ENCODE measurements at places on chromosomes 1 and 21.
A peak's percentile ranks its signal among the peaks of the same experiment; 100 is the strongest.

- no peak for DNase-seq
Measured at GRCh38 chr1:83029050-83029449, 969.9 kb downstream of the TTLL7 start.

DNA sequence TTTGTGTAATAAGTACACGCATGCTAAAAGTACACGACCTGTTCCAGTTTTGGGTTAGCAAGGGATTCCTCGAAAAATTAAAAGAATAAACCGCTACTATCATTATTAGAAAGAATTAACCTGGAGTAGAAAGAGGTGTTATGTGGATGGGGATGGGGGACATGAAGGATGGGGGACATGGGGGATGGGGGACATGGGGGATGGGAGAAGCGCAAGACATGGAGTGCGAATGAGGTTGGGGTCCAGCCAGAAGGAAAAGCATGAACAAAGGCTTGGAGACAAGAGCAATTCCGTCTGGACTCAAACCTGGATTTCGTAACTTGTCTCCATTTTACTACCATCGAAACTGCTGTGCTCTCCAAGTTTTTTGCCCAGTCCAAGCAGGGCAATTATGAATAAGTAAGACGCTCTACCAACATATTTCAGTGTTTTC, 591 bp upstream of the KDM1A start:
- no peak for DNase-seq

DNA sequence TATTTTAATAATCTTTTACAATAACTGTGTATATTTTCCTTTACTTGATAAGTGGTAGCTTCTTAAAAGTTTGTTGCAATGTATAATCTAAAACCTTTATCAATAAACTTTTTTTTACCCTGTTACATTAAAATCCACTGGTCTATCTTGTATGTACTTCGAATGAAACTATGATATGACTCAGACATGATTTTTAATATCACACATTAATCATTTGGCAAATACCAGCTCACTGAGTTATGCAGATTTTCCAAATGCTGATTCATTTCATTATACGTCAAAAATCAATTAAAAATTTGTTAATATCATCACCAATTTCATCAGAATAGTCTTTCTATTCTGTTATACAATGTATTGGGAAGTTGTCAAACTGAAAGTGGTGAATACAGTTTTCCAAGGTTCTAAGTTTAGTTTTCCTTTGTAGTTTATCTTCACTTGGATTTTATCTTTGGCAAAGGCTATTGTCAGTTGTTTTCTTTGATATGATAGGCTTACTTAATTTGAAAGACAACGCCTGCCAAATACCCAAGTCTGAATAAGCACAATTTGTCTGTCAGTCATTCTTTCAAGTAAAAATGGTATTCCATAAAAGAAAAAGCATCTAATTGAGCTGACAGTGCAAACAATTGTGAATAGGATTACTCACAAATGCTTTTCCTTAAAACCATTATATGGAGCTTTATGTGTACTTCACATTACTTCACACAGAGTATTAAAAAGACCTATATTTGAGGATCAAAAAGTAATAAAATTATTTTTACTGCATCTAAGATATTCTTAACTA, 127.0 kb downstream of the NME7 start:
- DNase-seq = no peak

- no peak for DNase-seq
Measured at GRCh38 chr1:8986814-8987190, 39.4 kb downstream of the SLC2A7 start.

DNA sequence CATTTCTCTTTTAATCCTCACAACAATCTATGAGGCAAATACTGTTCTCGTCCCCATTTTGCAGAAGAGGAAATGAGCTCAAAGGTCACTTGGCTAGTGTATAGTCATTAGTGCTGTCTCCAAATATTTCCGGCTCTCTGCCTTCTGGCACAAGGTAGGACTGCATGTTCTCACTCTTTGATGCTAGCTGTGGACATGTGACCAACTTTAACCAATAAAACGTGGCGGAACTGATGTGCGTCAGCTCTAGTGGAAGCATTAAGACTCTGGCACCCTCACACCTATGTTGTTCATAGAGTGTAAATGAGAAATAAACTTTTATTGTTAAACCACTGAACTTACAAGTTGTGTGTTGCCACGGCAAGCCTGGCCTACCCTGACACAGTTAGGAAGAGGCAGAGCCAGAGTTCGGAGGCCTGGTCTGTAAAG, 5.0 kb upstream of the KIF21B start:
- no peak for DNase-seq

DNA sequence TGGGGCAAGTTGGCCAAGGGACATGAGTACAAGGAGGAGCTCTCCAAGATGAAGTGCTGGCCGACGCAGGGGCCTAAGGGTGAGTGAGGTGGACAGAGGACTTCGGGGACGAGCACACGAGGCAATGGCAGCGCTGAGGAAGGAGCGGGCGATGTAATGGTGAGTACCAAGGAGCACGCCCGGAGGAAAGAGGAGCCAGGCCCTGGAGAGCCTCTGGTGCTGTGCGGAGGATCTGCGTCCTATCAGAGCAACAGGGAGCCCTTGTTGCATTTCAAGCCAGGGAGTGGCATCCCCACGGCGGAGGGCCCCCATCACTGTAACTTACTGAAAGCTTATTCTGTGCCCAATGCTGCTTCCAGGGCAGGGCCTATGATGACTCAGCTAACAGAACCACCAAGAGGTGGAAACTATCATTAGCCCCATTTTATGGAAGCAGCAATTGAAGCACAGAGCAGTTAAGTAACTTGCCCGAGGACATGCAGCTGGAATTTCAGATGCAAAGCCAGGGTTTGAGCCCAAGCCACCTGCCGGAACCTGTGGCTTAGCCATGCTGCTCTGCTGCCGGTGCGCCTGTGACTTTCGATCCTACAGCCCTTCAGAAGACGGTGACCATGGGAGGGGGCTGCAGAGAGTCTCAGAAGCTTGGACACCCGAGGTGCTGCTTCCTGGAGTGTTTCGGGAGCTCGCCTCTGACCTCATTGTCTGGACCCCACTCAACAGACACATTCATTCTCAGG, 17.6 kb upstream of the AJAP1 start:
- DNase-seq = no peak

DNA sequence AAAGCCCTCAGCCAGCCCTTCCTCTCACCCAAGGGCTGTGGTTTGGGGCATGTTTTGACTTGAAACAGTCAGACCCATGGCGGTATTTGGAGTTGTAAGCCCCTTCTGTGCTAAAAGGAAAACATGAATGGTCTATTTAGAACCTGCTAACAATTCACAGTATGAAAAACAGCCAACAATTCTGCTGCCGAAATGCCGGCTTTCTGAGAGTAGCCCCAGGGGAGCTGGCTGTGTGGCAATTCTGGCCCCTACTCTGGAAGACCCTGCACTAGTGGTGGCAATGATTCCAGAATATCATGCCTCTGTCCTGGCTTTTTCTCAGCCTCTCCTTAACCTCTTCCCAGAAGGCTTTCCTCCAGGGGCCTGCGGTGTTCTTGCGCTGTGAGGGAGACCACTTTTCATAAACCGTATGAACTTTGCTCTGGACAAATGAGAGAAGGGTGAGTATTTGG, 118.7 kb downstream of the EDEM3 start:
- peak; percentile 77 for DNase-seq

GRCh38 chr1:218390618-218391017, 45.5 kb downstream of the TGFB2 start:
- no peak for DNase-seq

- no peak for DNase-seq
Measured at GRCh38 chr1:217275655-217276398, 355.1 kb downstream of the GPATCH2 start.

GRCh38 chr1:212542761-212543187, 65.8 kb upstream of the ATF3 start:
- DNase-seq = no peak

GRCh38 chr1:208159555-208160258, 84.5 kb downstream of the PLXNA2 start:
- no peak for DNase-seq

- peak; percentile 74 for DNase-seq
Measured at GRCh38 chr1:67053535-67053784, 488 bp downstream of the SLC35D1 start.

GRCh38 chr1:85121744-85122143, 73.4 kb upstream of the MCOLN3 start:
- DNase-seq = no peak

DNA sequence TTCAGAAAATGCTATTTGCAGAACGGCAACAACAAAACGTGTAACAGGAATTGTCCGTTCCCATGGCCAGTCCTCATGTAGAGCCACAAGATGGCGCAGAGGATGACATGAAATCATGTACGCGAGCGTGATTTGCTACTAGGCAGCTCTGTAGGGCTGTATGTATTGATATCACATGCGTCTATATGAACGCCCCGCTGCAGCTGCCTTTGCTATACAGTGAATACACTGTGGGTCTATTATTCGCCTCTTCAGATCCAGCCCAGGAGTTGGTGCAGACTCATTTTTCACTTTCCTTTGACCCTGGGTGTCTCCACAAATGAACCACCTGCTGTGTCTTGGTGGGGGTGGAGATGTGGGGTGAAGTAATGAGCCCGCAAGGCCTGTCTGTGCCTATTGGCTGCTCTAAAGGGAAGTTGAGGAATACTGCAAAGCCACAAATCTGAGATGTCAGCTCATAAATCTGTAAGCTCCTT, 361.5 kb downstream of the KIF26B start:
- DNase-seq = no peak

DNA sequence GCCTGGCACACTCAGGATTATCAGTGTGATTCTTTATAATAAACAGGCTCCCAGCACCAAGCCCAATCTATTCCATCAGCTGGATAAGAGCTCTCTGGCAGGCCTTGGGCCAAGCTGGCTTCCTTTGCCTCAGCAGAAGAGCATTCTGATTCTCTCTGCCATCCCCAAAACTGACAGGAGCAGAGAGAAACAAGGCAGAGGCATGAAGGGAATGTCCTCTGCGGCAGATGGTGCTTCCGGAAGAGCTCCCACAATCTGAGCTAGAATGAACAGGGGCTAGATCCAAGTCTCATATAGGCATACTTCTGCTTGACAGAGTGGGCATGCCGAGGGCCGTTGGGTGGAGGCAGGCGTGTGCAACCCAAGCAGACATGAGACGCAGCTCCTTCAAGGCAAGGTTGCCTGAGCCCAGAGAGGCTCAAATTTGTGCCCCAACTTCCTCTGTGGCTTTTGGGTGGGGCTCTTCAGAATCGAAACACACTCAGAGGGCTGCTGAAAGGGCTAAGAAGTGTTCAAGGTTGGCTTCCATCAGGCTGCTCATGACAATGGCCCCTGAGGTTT, 4.0 kb downstream of the CAPN2 start:
- DNase-seq = no peak

DNA sequence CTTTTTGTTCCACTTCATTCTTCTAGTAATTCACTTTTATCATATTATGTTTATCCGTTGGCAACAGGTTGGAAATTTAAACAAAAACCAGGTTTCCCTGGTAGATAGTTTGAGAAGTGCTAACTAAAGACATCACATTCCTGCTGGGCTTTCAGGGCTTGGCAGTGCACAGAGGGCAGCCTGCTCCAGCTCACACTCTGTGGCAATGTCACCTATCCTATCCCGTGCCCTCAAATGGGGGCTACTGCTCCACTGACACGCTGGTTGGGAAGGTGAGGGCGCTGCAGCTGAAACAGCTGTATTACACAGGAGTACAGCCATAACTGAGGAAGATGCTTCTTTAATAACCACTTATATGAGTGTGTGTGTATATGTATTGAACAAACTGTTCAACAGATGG, 49.7 kb downstream of the RCAN1 start:
- DNase-seq = no peak

Data from sciatic nerve (tissue), 2 donors.